IPS-NIHi11 (cell line): ENCODE measurements at places on chromosomes 11 and 22.

- DNase-seq, result no peak
Measured at GRCh38 chr11:75691804-75692203, 23.0 kb upstream of the MAP6 start.

DNA sequence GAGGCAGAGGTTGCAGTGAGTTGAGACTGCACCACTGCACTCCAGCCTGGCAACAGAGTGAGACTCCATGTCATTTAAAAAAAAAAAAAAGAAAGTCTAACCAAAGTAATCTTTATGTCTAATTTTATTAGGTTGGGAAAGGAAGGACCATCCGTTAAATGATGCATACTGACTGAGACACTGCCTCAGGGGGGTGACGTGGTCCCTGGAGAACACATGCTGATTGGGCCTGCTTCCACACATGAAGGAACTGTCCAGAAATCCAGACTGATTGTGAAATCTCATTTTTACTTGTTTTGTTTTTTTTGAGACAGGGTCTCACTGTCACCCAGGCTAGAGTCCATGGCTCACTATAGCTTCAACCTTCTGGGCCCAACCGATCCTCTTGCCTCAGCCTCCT, 5.5 kb downstream of the SF3A1 start:
- no peak for DNase-seq

DNA sequence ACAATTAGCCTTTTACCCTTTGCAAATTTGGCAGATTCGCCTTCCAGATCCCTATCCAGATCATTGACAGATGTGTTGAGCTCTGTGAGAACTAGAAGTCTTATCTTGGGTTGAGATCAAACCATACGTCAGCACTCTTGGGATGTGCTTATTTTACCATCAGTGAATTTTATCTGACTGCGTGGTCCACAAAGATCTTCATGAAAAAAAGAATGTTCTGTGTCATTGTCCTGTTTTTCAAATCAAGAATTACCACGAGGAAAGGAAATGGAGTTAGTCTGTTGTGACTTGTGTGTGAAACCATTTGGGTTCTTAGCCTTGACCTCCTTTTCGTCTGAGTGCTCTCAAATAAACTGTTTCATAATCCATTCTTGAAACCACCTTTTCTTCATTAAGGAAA, 86.2 kb upstream of the SORL1-AS1 start:
- no peak for DNase-seq

- no peak for DNase-seq
Measured at GRCh38 chr11:114163830-114164401, 104.4 kb downstream of the ZBTB16 start.

DNA sequence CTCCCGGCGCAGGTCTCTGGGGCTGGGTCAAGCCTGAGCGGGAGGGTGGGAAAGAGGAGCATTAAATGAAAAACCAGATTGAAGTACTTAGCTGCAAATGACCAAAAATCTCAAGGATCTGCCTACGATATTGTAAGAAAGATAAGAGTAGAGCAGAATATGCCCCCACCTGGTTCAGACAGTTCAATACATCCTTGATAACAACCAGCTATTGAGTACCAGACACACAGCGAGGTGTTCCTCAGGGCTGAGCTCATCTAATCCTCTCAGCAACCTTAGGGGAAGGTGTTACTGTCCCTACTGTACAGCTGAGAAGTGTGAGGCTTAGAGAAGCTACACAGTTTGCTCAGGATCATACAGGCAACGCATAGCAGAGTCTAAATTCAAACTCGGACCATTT, 27.4 kb upstream of the HMGXB4 start:
- no peak for DNase-seq

DNA sequence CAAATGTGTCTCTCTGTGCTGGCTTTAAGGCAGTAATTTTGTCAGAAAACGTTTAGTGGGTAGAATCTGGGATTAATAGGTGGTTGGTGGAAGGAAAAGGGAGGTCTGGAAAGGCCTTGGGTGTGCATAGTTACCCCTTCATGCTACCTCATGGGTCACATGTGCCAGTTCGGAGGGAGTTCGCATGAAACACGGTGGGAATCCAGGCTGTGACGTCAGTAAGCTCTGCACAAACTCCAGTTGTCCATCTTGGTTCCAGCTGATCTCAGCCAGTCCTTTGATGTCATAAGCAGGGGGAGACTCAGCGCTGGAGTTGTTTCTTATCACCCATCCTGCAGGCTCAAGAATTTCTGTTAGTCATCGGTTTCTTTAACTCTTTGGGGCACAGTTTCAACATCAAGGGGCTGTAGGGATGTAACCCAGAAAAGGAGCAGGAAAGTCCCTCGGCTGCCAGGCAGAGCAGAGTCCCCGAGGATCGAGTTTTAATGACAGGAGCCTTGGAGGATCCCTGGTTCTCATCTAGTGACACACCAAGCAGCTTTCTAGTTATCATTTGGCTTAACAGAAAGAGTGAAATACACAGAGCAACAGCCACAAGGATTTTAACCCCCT, 28.9 kb downstream of the MOV10L1 start:
- no peak for DNase-seq

DNA sequence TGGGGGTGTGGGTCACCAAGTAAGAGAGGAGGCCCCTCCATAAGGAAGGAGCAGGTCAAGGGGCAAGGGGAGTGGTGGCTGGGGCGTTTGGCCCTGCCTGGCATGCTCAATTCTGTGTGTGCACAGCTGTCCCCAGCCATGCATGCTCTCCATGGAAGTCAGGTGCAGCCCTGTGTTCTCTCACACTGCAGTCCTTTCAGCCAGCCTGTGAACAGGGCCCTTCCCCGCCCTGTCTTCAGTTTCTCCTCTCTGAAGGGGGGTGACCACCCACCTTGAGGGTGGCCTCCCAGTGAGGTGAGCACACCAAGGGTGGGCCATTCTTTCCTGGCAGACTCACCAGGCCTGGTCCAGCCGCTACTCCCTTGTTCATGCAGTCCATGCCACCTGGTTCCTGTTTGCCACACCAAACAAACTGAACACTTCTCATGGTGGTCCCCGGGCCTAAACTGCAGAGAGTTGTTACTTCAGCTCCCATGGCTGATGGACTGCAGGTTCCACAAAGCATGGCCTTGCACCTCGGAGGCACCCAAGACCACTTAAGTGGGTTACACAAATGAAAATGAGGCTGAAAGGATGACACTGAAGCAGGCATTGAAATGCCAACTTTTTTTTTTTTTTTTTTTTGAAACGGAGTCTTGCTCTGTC, 1.7 kb upstream of the CHCHD10 start:
- no peak for DNase-seq

GRCh38 chr11:12413141-12414052, 36.0 kb downstream of the PARVA start:
- no peak for DNase-seq

- no peak for DNase-seq
Measured at GRCh38 chr11:2177076-2177475, 5.5 kb upstream of the TH start.

GRCh38 chr11:68528630-68529029, 68.1 kb downstream of the PPP6R3 start:
- DNase-seq, result no peak

DNA sequence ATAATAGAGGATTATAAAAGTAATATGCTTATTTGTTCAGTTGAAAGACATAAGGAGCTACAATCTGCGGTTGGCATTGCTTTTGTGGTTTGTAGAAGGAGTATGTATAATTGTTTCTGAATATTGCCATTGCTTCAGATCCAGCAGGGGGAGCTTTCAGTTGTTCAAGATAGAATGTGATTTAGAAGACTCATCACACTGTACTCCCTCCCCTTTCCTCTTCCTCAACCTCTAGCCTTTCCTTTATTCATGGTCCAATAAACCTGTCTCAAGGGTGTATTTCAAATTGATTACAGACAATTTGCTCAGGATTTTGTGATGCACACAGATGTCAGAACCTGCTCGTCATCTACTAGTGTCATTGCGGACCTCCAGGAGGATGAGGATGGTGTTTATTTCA, 9.8 kb downstream of the PRMT3 start:
- DNase-seq, result peak; percentile 30

GRCh38 chr11:133541021-133541719, 8.9 kb upstream of the OPCML start:
- peak; percentile 81 for DNase-seq

DNA sequence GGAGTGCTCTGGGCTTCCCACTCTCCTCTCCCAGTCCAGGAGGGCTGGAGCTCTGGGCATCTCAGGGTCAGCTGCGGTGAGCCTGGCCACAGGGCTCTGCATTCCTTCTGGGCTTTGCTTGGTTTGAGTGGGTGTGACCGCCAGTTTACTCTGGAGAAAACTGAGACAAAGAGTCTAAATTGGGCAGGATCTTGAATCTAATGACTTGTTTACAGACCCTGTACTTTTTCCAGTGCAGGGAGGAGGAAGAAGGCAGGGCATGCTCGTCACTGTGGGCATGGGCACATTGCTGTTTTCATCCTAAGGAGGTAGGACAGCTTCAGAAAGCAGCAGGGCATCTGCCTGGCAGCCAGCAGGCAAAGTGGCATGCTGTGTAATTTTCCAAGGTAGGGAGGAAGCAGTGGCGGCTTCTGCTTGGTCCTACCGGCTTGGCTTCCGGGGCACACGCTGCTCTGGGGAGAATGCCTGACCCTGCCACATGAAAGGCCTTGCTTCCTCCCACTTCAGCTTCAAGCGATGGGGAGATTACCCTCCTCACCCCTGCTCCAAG, 22.9 kb downstream of the FLI1 start:
- DNase-seq, result no peak

DNA sequence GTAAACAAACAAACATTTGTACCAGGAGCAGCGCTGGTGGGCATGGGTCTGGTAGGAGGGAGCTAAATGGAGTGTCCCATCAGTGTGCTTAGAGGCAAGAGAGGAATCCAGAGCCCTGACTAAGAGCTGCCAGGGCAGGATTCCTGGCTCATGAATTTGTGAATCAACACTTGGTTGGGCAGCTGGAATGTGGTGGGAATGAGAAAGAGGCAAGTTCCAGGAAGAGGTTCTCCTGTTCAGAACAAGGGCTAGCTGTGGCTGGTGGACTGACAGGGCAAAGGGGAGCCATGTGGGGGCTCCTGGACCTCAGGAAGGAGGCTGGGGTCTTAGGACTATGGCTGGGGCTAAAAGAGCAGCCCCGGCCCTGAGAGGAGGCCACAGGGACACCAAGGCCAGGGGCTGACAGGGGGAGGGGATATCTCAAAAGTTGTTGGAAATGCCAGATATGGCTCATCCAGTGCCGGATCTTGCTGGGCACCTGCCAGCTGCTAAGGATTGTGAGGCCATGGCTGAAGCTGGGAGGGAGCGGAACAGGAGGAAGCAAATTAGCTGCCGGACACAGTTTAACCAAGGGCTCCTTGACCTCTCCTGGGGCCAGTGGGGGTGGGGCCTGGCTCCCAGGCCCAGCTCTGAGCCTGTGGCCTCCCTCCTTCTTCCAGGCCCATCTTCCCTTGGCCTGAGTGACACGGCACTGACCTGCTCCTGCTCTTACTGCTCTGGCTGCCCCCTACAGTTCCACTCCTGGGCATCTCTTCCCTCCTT, 14.6 kb upstream of the P2RY6 start:
- DNase-seq, result no peak

- DNase-seq, result no peak
Measured at GRCh38 chr11:64531422-64531821, 59.6 kb upstream of the SLC22A12 start.

DNA sequence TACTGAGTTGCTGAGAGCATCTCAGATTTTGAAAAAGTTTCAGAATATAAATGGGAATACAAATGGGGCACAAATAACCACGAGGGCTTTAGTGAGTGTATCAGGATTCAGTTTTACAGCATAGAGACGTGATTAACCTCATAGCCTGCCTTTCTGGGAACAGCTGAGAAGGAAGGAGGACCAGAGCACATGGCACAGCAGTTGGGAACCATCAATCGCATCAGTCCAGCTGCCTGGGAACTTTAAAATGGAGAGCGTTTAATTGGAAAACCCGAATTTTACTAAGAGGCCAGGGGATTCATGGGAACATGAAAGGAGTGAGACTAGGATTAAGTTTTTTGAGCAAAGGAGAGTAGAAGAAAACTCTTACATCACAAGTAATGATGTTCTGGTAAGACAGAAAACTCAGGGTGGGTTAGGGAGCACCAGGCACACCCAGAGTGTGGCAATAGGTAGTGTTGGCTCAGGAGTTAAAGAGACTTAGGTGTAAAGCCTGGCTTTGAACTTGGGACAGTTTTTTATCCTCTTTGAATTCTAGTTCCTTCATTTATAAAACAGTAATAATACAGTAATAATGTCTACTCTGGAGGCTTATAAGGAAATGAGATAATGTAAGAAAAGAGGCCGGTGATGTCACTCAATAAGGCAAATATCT, 40.2 kb downstream of the FZD4 start:
- no peak for DNase-seq

DNA sequence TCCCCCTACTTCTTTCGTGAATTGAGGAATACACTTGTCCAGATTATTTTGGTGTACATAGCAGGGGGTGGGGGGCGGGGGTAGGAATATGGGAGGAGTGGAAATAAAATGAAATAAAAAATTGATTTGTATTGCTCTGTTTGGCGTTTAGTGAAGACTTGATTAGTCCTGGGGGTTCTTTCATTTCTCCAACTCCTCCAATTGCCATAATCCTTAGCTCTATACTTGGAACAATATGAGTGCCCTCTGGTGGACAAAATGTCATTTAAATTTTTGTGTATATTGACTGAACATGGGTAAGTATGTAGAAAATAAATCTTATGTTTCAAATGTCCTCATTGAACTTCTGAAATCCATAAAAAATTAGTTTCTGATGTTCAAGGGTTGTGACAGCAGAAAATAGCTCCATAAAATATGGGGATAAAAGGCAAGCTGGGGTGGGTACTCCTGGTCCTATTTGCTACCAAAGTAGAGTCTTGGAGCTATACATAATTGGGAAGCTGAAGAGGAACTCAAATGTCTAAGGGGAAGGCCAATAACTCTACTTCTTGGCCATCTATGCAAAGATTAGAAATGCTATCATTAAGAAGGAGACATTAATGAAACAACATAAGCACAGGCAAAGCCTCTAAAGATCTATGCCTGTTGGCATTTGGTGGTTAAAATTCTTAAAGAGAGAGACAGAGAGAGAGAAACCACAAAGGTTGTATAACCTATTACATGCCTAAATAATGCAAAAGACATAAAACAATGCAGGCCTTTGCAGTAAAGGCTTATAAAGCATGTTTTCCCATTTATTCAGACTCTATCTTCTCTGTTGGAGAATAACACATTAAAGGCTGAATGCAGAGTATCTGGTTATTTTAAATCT, 421.6 kb downstream of the METTL15 start:
- peak; percentile 35 for DNase-seq

DNA sequence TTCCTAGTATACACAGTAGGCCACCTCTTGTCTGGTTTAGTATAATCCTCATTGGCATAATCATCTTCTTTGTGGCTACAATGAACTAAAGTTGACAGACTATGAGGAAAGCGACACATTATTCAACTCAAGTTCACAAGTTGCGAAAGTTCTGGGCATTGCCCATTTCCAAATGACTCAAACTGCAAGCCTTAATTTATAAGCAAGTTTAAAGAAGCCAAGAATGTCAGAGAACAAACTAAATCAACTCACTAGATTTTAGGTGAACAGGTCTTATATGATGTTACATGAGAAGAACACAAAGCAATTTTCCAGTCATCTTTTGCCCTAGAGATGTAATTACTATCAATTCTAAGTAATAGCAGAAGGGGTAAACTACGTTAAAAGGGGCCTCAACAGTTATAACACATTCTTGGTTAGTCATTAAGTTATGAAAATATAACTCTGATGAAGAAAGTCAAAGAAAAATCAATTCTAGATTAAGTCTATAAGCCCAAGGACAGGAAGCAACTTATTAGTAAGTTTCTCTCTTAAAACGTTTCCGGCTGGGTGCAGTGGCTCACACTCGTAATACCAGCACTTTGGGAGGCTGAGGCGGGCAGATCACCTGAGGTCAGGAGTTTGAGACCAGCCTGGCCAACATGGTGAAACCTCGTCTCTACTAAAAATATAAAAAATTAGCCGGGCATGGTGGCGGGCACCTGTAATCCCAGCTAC, 21.5 kb downstream of the PICALM start:
- DNase-seq, result no peak

- no peak for DNase-seq
Measured at GRCh38 chr11:110566577-110566976, 136.8 kb downstream of the FDX1 start.
